ENCODE measurements at places on chromosomes 1 and 21. TPM values are rescaled to one million over a fixed set of nuclear protein-coding genes. Genes with fewer than 3 reads are reported as not detected.

DNA sequence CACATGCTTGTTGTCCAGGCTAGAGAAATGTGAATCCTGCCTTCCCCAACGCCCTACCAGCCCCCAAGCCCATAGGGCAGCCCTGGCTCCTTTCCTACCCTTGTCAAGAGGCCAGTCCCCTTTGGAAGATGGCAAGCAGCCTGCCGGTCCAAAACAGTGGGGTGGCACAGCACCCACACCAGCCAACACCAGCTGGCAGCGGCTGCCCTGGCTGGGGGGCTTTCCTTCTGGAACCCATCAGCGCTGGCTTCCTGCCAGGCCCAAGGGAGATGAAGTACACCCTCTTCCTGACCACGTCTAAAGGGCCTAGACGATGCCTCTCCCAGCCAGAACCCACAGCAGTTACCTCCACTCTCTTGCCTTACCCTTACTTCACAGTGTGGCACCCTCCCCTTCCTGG lies 24.2 kb downstream of the KCNN3 start:
- H3K27ac ChIP-seq, result no peak overlapping the region
- DNase-seq, result no peak
- H3K4me1 ChIP-seq, result no peaks in the 10 kb centered on the region
- no peaks in the 10 kb centered on the region for H3K27me3 ChIP-seq

- no peak overlapping the region for H3K27ac ChIP-seq
- no peak for DNase-seq
- no peaks in the 10 kb centered on the region for H3K27me3 ChIP-seq
- no peak overlapping the region for H3K4me3 ChIP-seq
These were observed 4.2 kb downstream of the OR2T1 start for GRCh38 chr1:248406721-248407692.

GRCh38 chr1:63411066-63411465 lies 43.6 kb downstream of the ALG6 start:
- H3K4me1 ChIP-seq, result no peaks in the 10 kb centered on the region
- H3K4me3 ChIP-seq, result no peak overlapping the region
- H3K36me3 ChIP-seq, result peaks cover 5% of the 10 kb centered on the region
- H3K27ac ChIP-seq, result no peak overlapping the region
- H3K27me3 ChIP-seq, result no peaks in the 10 kb centered on the region
- no peak for DNase-seq

- peaks cover 6% of the 10 kb centered on the region for H3K4me1 ChIP-seq
- H3K27me3 ChIP-seq, result no peaks in the 10 kb centered on the region
- peak overlapping the region; percentile 84 for H3K27ac ChIP-seq
- no peak overlapping the region for H3K4me3 ChIP-seq
- DNase-seq, result no peak
These were observed 26.9 kb upstream of the ECE1 start for GRCh38 chr1:21317035-21317689.

- no peaks in the 10 kb centered on the region for H3K36me3 ChIP-seq
- DNase-seq, result no peak
- no peak overlapping the region for H3K4me3 ChIP-seq
- no peak overlapping the region for H3K27ac ChIP-seq
- no peaks in the 10 kb centered on the region for H3K27me3 ChIP-seq
These were observed 66.5 kb upstream of the SIPA1L2 start for GRCh38 chr1:232696466-232696865.

DNA sequence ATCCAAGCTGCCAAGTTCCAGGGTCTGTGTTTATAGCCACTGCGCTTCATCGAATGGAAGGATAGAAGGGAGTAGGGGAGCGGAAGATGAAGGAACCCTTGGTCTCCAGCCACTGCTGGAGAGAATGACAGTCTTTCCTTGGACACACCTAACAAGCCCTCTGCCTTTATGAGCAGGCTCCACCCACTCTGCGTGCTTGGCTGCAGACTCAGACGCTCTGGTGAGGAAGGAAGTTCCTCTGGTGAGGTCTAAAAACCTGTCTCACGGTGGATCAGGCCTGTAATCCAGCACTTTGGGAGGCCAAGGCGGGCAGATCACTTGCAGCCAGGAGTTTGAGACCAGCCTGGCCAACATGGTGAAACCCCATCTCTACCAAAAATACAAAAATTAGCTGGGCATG lies 55.4 kb downstream of the MATN1 start:
- H3K27ac ChIP-seq, result no peak overlapping the region
- H3K27me3 ChIP-seq, result no peaks in the 10 kb centered on the region
- peaks cover 3% of the 10 kb centered on the region for H3K4me1 ChIP-seq
- H3K36me3 ChIP-seq, result no peaks in the 10 kb centered on the region
- H3K4me3 ChIP-seq, result no peak overlapping the region

GRCh38 chr1:197920414-197921117 lies 3.4 kb downstream of the LHX9 start:
- no peaks in the 10 kb centered on the region for H3K27me3 ChIP-seq
- H3K27ac ChIP-seq, result no peak overlapping the region
- H3K36me3 ChIP-seq, result no peaks in the 10 kb centered on the region
- H3K4me1 ChIP-seq, result peaks cover 3% of the 10 kb centered on the region
- DNase-seq, result no peak
- no peak overlapping the region for H3K4me3 ChIP-seq

- H3K27ac ChIP-seq, result peak overlapping the region; percentile 48
- H3K27me3 ChIP-seq, result no peaks in the 10 kb centered on the region
- DNase-seq, result peak; percentile 61
- no peak overlapping the region for H3K4me3 ChIP-seq
- no peaks in the 10 kb centered on the region for H3K36me3 ChIP-seq
These were observed 84.2 kb downstream of the SH3GLB1 start for GRCh38 chr1:86788300-86789206.

GRCh38 chr1:214548988-214549387 lies 2.4 kb downstream of the PTPN14 start:
- no peak for DNase-seq
- H3K4me1 ChIP-seq, result no peaks in the 10 kb centered on the region
- no peak overlapping the region for H3K4me3 ChIP-seq
- H3K27me3 ChIP-seq, result no peaks in the 10 kb centered on the region
- peaks cover 2% of the 10 kb centered on the region for H3K36me3 ChIP-seq
- no peak overlapping the region for H3K27ac ChIP-seq

- peak; percentile 21 for DNase-seq
- H3K27me3 ChIP-seq, result no peaks in the 10 kb centered on the region
- H3K36me3 ChIP-seq, result no peaks in the 10 kb centered on the region
- no peaks in the 10 kb centered on the region for H3K4me1 ChIP-seq
These were observed 216.3 kb downstream of the KIF26B start for GRCh38 chr1:245370905-245371581.

DNA sequence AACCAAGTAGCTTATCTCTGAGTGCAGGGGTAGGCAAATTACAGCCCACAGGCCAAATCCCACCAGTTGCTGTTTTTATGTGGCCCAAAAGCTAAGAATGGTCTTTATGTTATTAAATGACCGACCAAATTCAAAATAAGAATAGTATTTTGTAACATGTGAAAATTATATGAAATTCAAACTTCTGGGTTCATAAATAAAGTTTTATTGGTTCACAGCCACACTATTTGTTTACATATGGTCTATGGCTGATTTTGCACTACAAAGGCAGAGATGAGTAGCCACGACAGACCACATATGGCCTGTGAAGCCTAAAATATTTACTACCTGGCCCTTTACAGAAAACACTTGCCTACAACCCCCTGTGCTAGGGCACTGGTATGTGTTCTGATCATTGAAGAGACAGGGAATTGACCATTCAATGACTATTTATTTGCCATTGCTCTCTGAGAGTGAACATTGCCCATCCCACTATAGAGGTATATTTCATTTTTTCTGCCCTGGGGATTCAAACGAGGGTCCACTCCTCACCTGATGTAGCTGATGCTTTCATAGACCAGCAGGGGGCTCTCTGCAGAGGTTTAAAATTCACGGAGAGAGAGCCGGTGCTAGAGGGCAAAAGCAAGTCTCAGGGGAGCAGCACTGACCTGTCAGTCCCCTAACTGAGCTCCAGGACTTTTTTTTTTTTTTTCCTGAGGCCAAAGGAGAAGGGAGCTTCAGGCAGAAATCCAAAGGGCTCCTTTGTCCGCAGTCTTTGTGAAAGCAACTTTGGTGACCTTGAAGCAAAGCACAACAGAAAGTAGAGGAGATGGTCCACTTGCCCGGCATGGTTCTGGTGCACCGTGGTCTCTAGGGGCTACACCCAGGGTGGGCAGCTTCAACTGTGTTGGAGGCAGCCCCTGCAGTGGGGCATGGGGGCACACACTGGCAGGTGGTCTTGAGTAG lies 7.3 kb upstream of the GNL2 start:
- no peaks in the 10 kb centered on the region for H3K4me1 ChIP-seq
- no peak overlapping the region for H3K4me3 ChIP-seq
- H3K27ac ChIP-seq, result no peak overlapping the region
- no peaks in the 10 kb centered on the region for H3K36me3 ChIP-seq

GRCh38 chr1:92342401-92342800 lies 43.5 kb downstream of the RPAP2 start:
- no peak overlapping the region for H3K4me3 ChIP-seq
- no peak for DNase-seq
- H3K27ac ChIP-seq, result no peak overlapping the region
- peaks cover 7% of the 10 kb centered on the region for H3K36me3 ChIP-seq
- H3K27me3 ChIP-seq, result no peaks in the 10 kb centered on the region

- peaks cover 9% of the 10 kb centered on the region for H3K4me1 ChIP-seq
- DNase-seq, result no peak
- no peaks in the 10 kb centered on the region for H3K27me3 ChIP-seq
- H3K4me3 ChIP-seq, result no peak overlapping the region
These were observed 44.4 kb downstream of the TESK2 start for GRCh38 chr1:45446530-45446929.

DNA sequence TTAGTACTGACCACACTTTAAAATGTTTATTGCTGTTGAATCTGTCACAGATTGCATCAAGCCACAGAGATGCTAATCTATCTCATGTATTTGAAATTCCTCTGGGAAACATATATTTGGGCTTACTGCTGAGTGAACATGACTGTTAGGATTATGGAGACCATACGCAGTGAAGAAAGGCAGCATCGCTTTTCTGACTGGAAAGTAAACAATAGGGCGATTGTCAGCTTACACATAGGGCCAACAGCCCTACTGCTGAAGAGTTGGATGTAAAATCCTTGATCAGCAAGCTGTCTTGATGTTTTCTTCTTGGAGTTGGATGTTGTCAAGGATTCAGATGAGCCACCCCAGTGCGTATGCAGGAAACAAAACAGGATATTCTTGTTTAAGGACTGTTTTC lies 368.7 kb upstream of the ADGRL2 start:
- no peak overlapping the region for H3K27ac ChIP-seq
- H3K27me3 ChIP-seq, result no peaks in the 10 kb centered on the region
- H3K4me3 ChIP-seq, result no peak overlapping the region
- peaks cover 1% of the 10 kb centered on the region for H3K4me1 ChIP-seq
- DNase-seq, result no peak

- H3K27ac ChIP-seq, result no peak overlapping the region
- H3K4me1 ChIP-seq, result no peaks in the 10 kb centered on the region
- H3K4me3 ChIP-seq, result no peak overlapping the region
- no peak for DNase-seq
These were observed 98.6 kb downstream of the OMA1 start for GRCh38 chr1:58447886-58448285.

- no peak overlapping the region for H3K4me3 ChIP-seq
- H3K4me1 ChIP-seq, result no peaks in the 10 kb centered on the region
- DNase-seq, result no peak
- no peaks in the 10 kb centered on the region for H3K36me3 ChIP-seq
- H3K27me3 ChIP-seq, result no peaks in the 10 kb centered on the region
These were observed 298.4 kb downstream of the USP25 start for GRCh38 chr21:16028142-16028541.

DNA sequence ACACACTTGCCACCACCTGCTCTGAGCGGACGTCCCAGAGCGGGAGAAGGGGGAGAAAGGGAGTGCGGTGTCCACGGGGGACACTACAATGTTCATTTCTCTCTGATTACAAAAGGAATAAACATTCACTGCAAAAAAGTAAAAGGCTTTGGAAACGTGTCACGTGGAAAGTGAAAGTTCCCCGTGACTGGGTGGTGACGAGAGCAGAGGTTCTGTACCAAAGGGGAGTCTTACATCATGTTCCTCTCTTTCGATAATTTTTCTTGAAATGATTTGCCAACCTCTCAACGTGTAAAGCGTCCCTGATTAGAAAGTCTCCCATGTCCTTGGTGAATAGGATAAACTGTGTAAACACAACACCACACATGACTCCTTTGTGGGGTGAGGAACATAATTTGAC lies 22.0 kb upstream of the PRDM15 start:
- H3K27me3 ChIP-seq, result no peaks in the 10 kb centered on the region
- DNase-seq, result no peak
- no peaks in the 10 kb centered on the region for H3K4me1 ChIP-seq
- no peak overlapping the region for H3K4me3 ChIP-seq

DNA sequence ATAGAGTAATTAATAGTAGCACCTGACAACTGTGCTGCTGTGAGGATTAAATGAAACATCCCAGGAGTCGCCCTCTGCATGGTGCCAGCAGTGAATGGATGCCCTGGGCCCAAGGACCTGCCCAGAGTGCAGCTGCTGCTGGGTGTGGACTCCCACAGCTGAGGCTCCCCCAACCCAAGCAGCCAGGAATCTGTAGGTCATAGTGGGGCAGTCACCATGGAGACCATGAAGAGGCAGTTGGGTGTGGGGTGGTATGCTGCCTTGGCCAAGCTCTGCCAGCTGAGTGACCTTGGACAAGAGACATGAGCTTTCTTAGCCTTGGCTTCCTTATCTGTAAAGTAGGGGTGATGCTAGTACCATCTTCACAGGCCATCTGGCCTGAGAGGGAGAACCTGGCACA lies 9.4 kb downstream of the OLIG2 start:
- no peak overlapping the region for H3K4me3 ChIP-seq
- H3K36me3 ChIP-seq, result no peaks in the 10 kb centered on the region
- no peak for DNase-seq
- H3K27ac ChIP-seq, result no peak overlapping the region
- no peaks in the 10 kb centered on the region for H3K4me1 ChIP-seq

GIPC2 gene
- 62.0 TPM for polyA plus RNA-seq

C1QTNF12 gene
- 39.8 TPM for polyA plus RNA-seq

SPRR2F gene
- not detected for polyA plus RNA-seq

UBL4B gene
- not detected for polyA plus RNA-seq

TMIGD3 gene
- 0.72 TPM for polyA plus RNA-seq

CSF3R gene
- polyA plus RNA-seq, result 2.4 TPM

CFAP45 gene
- 0.35 TPM for polyA plus RNA-seq

SPRR5 gene
- not detected for polyA plus RNA-seq

CRYAA gene
- not detected for polyA plus RNA-seq

CSF1 gene
- 15.5 TPM for polyA plus RNA-seq

S100A8 gene
- polyA plus RNA-seq, result 51.4 TPM

DISP3 gene
- 0.61 TPM for polyA plus RNA-seq

ARHGAP30 gene
- 5.0 TPM for polyA plus RNA-seq

Data from small intestine (tissue), 16 donors.